ENCODE measurements at places on chromosomes 1 and 21.

- no peak for DNase-seq
These were observed 972 bp downstream of the PGBD2 start for GRCh38 chr1:248906753-248907661.

GRCh38 chr1:220707160-220707559 lies 17.0 kb downstream of the C1orf115 start:
- DNase-seq: no peak

DNA sequence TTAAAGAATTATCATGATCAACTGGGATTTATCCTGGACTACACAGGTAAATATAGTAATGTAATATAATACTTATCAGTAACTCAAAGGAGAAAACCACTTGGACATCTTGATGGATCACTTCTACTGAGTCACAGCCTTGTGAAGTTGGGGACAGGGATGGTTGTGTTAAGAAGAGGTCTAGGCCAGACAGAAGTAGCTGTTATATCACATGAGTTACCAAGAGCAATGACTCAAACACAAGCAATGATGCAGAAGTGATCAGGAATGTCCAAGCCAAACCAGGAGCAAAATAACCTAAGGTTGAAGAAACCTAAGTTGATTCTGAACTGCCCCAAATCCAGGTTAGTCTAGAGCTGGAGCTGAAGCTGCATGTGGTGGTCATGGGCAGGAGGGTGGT lies 424.5 kb upstream of the DAB1 start:
- DNase-seq: no peak

GRCh38 chr1:21115098-21115760 lies 61.5 kb downstream of the EIF4G3 start:
- no peak for DNase-seq

- no peak for DNase-seq
These were observed 90.2 kb upstream of the TSPAN2 start for GRCh38 chr1:115179397-115180079.

DNA sequence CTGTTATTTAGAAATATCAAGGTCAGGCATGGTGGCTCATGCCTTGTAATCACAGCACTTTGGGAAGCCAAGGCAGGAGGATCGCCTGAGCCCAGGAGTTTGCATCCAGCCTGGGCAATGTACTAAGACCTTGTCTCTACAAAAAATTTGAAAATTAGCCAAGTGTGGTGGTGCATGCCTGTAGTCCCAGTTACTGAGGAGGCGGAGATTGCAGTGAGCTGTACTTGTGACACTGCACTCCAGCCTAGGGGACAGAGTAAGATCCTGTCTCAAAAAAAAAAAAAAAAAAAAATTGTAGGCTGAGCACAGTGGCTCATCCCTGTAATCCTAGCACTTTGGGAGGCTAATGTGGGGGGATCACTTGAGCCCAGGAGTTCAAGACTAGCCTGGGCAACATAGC lies 45.3 kb downstream of the PIK3CD start:
- no peak for DNase-seq

GRCh38 chr1:99728494-99729235 lies 37.8 kb downstream of the FRRS1 start:
- DNase-seq: no peak

DNA sequence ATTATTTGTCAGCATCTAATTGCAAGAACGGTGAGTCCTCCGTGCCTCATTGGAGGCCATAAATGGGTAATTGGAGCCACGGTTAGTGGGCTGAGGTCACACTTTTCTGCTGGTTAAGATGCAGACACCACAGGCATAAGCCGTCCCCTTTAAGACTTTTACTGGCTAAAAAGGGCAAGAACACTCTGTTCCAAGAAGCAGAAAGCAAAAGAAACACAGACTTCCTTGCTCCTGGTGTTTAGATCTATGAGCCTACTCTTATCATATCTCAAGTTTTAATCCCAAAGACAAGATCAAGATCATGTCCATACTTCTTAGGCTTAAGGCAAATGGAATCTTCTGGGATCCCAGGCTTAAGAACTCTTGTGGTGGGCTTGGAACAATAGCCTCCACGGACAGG lies 17.3 kb upstream of the GJA5 start:
- DNase-seq: no peak

Data from NCI-H1930 (cell line).